Osteoblast (primary cell): ENCODE measurements at places on chromosomes 5 and 9.

DNA sequence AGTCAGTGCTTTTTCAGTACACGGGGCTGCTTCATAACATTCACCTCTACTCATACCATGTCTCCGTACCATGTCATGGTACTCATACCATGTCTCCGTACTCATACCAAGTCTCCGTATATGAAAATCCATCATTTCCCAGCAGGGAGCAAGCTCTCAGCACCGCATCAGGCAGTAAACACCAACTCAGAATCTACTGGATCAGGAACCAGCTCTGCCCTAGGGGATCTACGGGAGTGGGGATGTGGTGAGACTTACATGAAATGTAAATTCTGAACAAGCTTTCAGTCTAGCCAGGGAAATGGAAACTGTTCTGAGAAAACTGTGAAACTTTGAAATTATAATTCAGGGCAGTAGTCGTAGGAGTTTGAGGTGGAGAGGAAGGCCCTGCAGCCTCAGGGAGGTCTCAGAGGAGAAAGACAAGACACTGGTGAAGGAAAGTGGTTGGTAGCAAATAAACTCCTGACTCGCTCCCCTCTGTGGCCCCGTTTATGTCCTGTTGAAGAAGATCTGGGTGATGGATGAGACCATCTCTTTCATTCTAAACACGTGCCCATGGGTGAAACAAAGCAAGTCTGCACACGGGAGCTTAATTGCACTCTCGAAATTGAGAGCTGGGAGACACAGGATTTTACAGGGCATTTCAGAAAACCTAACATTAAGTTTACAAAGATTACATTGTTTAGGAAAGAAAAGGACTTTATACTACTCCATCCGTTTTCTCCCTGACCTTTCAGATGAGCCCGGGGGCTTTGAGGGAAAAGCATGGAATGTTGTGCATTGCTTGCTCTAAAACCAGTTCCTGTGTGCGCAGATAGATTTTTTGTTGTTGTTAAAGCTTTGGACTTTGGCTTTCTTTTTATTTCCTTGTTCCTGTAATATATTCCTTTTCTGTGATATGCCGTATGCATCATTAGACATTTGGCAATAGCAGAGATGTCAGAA lies 26.8 kb downstream of the ACTBL2 start:
- DNase-seq, result no peak

DNA sequence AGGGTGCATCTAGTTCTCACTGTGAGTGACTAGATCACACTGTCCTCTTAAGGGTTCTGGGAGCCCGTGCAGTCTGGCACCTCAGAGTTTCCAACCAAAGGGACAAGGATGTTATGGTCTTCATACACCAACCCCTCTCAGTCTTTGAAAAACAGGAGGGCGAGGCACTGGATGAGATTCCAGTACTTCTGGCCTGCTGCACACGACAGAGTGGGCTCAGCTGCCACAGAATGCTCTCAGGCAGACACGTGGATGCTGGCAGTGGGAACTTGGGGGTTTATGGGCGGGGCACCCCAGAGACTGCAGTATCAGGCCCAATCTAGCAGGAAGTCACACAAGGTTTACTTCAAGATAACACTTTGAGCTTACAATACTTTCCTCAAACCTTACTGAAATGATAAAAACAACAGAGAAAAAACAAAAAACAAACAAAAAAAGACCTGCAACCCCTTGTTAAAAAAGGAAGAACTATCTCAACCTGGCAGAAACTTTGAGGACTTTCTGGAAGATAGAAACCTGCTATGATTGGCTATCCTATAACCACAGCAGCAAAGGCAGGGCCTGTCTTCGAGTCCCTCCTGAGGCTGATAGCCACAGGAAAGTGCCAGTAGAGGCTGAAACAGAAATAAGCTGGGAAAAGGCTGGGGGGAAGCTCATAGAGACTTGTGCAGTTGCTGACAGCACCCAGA lies 28.3 kb upstream of the TGFBR1 start:
- no peak for DNase-seq

GRCh38 chr5:55991768-55992486 lies 2.8 kb downstream of the IL6ST start:
- no peak for DNase-seq

DNA sequence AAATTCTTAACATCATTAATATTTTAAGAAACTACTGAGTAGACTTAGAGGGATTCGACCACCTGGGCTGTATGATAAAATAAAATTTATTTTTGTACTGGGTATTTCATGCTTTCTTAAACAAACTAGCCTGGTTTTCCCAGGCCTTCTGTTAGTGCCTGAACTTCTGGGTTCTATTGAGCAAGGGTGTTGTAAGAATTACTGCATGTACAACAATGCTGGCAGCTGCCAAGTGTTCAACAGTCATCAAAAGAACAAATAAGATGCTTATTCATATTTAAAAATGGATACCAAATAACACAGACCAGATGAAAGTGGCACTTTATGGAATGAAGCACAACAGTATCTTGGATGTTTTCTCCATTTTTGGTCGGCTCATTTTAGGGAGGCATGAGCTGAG lies 123.2 kb upstream of the FBXL7 start:
- no peak for DNase-seq

DNA sequence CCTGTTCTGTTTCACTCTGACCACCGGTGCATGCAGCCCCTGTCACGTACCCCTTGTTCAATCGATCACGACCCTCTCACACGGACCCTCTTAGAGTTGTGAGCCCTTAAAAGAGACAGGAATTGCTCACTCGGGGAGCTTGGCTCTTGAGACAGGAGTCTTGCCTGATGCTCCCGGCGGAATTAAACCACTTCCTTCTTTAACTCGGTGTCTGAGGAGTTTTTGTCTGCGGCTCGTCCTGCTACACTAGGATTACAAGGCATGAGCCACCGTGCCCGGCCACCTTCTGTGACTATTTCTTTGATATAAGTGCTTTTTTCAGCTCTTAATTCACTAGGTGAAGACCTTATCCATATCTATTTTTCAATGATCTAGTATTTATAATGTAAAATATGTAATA lies 167.5 kb downstream of the TTC39B start:
- no peak for DNase-seq
